ENCODE measurements at places on chromosomes 13 and 19. TPM values are rescaled to one million over a fixed set of nuclear protein-coding genes. Genes with fewer than 3 reads are reported as not detected.

Gene ERFL
- total RNA-seq = 0.79 TPM

Gene SIPA1L3
- 41.8 TPM for total RNA-seq

Gene GYS1
- 50.7 TPM for total RNA-seq

Gene SPIB
- total RNA-seq = 0.96 TPM

Gene ONECUT3
- 22.1 TPM for total RNA-seq

Gene PDS5B
- 26.5 TPM for total RNA-seq

Gene PGLYRP1
- total RNA-seq = not detected

Gene ZNF20
- 1.0 TPM for total RNA-seq

Gene SEMA6B
- 58.4 TPM for total RNA-seq

Gene ZNF30
- total RNA-seq = 4.1 TPM

Data from HCT116 (cell line).